ENCODE measurements at places on chromosomes 6 and 20.

GRCh38 chr6:149963462-149964307, at the start of gene ULBP1:
ULBP1 (plus strand) TSS chr6:149963943; CDS start chr6:149964050, 107 bp downstream.
- peak; percentile 82 for DNase-seq

DNA sequence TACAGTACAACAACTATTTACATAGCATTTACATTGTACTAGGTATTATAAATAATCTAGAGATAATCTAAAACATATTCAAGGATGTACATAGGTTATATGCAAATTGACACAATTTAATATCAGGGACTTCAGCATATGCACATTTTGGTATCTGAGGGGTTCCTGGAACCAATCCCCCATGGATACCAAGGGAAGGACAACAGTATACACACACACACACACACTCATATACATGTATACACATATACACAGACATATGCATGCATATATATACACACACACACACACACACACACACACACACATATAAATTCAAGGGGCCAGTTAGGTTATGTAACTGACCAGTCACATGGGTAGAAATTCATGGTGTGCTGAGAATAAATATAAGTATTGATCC, 24.9 kb downstream of the ADGRF5 start:
- DNase-seq = no peak

DNA sequence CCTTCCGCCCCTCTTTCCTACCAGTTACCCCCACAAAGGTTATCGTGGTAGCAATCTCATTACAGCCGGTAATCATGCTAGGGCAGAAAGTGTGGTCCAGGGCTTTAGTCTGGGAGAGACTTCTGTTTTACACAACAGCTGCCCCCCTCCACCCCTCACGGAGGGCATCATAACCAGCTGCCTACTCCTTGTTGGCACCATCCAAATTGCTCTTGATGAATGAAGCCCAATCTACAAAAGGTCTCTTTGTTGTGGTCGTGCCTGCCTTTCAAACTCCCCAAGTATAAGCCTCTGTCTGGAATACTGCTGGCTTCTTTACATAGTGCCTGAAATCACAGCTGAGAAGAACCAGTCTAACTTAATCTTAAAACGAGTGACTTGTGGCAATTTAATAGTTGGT, 157.9 kb downstream of the INSM1 start:
- no peak for DNase-seq

DNA sequence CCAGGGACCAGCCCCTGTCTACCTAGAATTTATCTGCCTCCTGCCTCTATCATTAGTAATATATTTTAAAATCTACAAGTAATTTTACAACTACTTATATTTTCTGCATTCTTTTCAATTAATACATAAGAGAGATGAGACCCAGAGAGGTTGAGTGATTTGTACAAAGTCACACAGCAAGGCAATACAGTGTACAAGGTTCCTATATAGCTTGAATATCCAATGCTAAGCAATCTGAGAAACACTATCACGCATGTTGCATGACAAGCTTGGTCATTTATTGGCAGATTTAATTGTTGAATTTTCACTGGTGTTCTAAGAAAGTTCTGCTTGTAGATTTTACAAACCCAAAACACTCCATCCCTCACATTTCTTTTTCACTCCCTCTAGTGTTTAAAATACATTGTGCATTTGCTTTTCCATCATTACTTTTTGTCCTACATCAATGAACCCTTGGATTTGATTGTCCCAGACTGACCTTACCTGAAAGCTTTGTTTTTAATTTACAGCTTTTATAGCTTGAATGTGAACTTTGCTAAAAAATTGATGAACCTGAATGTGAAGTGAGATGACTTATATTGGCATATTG, 520.9 kb upstream of the CITED2 start:
- DNase-seq = no peak
